ENCODE measurements at places on chromosomes 3 and 15.

DNA sequence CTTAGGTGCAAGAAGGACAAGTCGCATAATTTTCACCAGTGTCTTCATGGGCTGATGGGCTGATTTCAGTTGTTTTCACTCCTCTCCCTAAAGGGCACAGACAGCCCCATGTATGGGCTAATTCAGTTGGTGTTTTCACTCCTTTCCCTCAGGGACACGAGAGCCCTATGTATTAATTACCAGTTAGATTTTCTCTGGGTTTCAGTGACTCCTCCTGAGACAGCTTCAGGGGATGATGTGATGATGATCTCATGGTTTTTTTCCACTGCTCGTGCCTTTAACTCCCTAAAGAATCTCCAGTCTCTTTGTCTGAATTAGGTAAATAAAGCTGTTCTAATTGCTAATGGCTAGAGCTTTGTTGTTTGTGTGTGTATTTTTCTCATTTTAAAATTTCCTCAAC is 9.9 kb downstream of the RAMAC start:
- no peak for DNase-seq

- DNase-seq = no peak
Measured at GRCh38 chr3:188052169-188053035, 101.6 kb upstream of the LPP start.

GRCh38 chr3:37321377-37321781 is 147.0 kb upstream of the LRRFIP2 start:
- no peak for DNase-seq

DNA sequence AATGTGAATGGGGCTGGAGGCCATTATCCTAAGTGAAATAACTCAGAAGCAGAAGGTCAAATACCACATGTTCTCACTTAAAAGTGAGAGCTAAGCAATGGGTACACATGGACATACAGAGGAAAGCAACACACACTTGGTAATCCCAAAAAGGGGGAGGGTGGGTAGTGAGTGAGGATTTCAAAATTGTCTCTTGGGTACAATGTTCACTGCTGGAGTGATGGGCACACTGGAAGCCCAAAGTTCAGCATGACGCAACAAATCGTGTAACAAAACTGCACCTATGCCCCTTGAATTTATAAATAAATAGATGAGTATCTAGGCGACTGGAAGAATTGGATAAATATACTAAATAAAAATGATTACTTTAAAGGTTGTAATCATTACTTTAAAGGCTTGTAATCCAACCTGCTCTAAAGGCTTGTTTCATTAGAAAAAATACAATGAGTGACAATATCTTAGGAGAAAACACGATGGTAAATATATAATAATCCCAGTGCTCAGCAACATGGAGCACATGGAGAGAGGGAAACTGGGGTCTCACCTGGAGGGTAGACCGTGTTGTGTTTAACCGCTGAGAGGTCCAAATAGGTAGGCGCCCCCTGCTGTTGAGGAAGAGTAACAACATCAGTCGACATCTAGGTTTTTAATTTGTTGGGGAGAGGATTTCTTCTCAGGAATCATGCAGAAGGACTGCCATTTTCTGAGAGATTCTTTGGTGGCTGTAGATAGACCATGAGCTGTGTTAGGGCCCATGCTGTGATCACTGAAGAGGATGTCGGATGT is 78.5 kb upstream of the ROBO1 start:
- no peak for DNase-seq

GRCh38 chr3:29503958-29504357 is 223.1 kb downstream of the RBMS3 start:
- no peak for DNase-seq

DNA sequence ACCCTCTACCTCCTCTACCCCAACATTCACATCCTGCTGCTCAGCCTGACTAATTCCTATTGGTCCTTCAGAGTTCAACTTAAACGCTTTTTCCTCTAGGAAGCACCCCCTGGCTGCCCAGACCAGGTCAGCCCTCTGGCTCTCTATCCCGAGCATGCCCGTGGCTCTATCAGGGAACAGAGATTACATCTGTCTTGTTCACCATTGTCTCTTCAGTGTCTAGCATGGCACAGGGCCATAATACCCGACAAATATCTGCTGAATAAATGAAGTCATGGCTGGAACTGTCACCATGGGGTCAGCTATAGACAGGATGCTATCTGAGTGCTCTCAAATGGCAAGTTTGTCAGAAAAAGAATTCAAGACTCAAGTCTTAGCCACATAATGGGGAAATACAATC is 296.9 kb upstream of the CHRNA7 start:
- no peak for DNase-seq

GRCh38 chr3:196749125-196749524 is 9.5 kb downstream of the PAK2 start:
- no peak for DNase-seq

- DNase-seq = no peak
Measured at GRCh38 chr15:44443515-44443914, 16.1 kb downstream of the CTDSPL2 start.

GRCh38 chr3:153925841-153926514 is 195.2 kb upstream of the ARHGEF26 start:
- DNase-seq = no peak

- DNase-seq = no peak
Measured at GRCh38 chr3:100019719-100020118, 94.6 kb downstream of the FILIP1L start.

DNA sequence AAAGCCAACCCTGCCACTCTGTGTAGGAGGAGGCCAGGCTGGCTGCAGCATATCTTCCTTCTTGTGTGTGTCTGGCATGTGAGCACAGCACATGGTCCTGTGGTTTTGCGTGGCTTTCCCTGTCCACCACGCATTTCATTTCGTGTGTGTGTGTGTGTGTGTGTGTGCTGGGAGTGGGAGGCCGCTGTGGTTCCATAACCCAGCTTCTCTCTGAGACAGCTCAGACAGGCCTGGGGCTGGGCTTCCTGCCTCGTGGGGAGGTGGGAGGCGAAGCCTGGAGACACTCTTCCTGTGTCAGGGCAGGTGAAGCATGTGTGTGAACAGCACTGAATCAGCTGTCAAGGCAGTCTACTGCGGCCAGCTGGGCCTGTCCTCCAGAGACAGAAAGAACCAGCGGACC is 16.0 kb upstream of the MRPS22 start:
- DNase-seq = no peak

GRCh38 chr15:71426792-71427191 is 311.5 kb downstream of the THSD4 start:
- DNase-seq = no peak

DNA sequence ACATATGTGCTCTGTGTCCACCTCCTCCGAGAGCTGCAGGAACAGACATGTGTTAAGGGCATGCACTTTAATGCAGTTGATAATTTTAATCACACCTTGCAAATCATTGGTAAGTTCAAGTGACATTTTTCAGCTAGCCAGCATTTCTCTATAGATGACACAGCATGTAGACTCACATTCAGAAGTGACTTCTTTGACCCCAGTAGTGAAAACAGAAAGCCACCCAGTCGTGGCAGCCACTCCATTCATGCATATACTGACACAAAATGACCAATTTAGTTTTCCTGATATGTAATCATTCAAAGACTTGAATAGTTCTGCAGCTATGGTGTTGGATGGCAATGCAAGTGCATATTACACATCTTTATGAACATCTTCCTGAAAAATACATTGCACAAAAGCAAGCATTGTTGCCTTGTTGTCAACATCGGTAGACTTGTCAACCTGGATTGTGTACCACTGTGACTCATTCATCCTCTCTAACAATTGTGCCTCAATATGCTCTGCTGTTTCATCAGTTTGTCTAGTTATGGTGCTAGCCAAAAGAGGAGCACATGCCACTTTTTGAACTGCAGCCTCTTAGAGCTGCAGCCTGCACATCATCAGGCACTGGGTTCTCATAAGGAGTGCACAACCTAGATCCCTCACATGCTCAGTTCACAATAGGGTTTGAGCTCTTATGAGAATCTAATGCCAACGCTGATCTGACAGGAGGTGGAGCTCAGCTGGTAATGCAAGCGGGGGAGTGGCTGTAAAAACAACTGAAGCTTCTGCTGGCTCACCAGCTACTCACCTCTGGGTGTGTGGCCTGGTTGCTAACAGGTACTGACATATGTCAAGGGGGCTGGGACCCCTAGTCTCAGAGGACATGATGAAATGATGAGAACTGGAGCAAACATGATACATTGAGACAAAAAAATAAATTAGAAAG is 622.0 kb downstream of the PYDC2 start:
- no peak for DNase-seq

GRCh38 chr3:184637705-184638104 is 74.2 kb downstream of the MAGEF1 start:
- DNase-seq = no peak

DNA sequence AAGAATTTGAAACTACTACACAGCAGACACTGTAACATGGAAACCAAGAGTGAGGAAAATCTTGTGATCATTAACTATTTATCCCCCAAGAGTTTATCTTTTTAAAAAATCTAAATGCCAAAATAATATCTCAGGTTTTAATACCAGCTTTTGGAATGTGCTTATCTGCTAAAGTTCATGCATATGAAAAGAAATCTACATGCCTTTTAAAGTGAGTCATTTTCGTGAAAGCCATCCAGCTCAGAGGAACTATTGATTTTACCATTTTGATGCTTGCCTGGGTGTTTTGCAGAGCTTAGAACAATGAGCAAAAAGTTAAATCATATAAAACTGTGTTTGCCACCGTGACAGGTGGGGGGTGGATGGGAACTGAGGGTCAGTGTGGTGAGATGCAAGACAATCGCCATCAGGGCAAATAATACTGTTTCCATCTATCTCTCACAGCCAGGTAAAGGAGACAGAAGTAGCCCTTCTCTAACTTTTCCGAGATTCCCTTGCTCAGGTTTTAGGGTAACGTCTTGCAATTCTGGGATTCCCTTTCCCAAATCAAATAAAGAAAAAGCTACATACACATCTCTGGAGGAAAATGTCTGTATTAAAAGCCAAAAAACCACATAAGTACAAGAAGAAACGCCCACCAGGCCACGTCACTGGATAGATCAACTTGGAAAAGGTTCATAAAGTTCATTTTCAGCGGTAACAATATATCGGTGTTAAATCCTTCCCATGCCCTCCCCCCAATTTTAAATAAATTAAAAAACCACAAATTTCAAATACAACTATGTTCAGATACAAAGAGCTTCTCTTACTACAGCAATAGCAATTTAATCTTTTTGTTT is 2.0 kb downstream of the TMEM158 start:
- DNase-seq = peak; percentile 27

- no peak for DNase-seq
Measured at GRCh38 chr15:34993877-34994276, 5.8 kb upstream of the ZNF770 start.

GRCh38 chr15:94397337-94397736 is 166.0 kb downstream of the MCTP2 start:
- no peak for DNase-seq

GRCh38 chr15:39593071-39593655 is 12.3 kb downstream of the THBS1 start:
- no peak for DNase-seq

GRCh38 chr3:193457526-193457925 is 79.0 kb upstream of the ATP13A5 start:
- no peak for DNase-seq

DNA sequence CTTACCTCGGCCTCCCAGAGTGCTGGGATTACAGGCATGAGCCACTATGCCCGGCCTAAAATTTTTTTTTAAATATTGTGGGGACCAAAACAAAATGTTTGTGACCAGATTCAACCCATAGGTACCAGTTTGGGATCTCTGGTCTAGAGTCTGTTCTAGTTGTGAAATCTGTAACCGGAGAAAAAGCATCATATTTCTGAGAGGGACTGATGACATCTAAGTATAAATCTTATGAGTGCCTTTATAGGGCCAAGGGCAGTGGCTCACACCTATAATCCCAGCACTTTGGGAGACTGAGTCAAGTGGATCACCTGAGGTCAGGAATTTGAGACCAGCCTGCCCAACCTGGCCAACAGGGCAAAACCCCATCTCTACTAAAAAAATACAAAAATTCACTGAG is 14.1 kb upstream of the OSBPL11 start:
- DNase-seq = no peak

DNA sequence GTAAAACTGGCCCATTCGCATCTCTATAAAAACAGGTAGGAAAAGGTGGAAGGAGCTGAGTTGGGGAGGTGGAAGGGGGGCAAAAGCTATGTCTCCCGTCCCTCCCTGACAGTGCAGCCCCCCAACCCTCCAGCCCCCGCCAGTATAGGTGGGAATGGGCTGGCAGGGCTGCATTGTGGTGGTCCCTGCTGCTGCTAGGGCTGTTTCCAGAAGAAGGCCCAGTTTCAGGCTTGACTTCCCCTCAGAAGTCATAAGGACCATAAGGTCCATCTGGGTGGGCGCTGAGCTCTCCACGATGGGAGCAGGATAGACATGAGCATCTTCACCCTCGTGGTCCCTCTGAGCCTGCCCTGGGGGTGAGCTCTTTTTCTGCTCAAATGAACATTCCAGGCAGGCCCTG is 44.2 kb downstream of the APBA2 start:
- no peak for DNase-seq

GRCh38 chr3:196471551-196471950 is 32.0 kb downstream of the RNF168 start:
- DNase-seq = no peak

DNA sequence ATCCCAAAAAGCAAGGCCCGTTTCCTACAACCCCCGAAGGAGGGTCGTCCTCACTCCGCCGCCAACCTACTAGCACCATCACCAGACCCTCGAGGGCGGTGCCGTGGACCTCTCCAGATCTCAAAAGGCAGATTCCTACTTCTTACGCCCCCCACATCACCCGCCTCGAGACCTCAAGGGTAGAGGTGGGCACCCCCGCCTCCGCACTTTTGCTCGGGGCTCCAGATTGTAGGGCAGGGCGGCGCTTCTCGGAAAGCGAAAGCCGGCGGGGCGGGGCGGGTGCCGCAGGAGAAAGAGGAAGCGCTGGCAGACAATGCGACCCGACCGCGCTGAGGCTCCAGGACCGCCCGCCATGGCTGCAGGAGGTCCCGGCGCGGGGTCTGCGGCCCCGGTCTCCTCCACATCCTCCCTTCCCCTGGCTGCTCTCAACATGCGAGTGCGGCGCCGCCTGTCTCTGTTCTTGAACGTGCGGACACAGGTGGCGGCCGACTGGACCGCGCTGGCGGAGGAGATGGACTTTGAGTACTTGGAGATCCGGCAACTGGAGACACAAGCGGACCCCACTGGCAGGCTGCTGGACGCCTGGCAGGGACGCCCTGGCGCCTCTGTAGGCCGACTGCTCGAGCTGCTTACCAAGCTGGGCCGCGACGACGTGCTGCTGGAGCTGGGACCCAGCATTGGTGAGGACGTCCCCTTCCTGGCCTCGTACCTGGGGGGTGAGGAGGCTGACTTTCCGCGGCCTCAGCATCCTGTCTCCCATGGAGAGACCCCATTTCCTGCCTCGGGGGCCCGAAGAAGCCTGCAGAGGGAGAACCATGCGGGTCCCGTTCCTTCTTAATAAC is at the start of gene MYD88:
Gene MYD88 (plus strand): TSS at position 313 of the 842 bp plus-strand sequence. CDS start 40 bp downstream, at position 353.
- DNase-seq = peak; percentile 82

GRCh38 chr3:65751123-65751700 is 287.5 kb downstream of the MAGI1 start:
- DNase-seq = no peak

- no peak for DNase-seq
Measured at GRCh38 chr3:26099692-26100091, 309.8 kb downstream of the OXSM start.
